Left ventricle myocardium inferior (tissue), 1 donor: ENCODE measurements at places on chromosomes 1 and 21. TPM values are rescaled to one million over a fixed set of nuclear protein-coding genes. Genes with fewer than 3 reads are reported as not detected.

The CD1E gene
- total RNA-seq, result not detected

GRCh38 chr1:219587801-219588561 is 24.9 kb downstream of the ZC3H11B start:
- DNase-seq, result no peak
- no peaks in the 10 kb centered on the region for H3K36me3 ChIP-seq
- H3K27ac ChIP-seq, result peak overlapping the region; percentile 21
- H3K4me1 ChIP-seq, result peaks cover 1% of the 10 kb centered on the region

DNA sequence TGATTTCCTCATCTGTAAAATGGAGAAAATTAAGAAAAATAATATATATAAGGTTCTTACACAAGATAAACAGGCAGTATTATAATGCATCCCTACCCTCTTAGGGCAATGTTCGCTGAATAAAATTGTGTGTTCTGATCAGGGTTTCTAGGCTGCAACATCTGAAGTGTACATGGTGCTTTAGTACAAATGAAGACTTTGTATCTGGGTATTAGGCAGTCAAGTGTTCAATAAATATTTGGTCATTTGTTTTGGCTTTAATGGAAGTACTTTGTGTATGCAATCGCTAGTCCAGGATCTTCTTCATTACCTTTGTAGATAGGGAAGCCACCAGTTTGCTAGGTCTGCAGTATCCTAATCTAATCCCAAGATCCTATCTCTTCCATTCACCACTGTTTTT is 28.1 kb downstream of the DNASE2B start:
- H3K4me1 ChIP-seq, result no peaks in the 10 kb centered on the region
- H3K4me3 ChIP-seq, result no peak overlapping the region
- H3K27me3 ChIP-seq, result no peaks in the 10 kb centered on the region
- DNase-seq, result no peak

DNA sequence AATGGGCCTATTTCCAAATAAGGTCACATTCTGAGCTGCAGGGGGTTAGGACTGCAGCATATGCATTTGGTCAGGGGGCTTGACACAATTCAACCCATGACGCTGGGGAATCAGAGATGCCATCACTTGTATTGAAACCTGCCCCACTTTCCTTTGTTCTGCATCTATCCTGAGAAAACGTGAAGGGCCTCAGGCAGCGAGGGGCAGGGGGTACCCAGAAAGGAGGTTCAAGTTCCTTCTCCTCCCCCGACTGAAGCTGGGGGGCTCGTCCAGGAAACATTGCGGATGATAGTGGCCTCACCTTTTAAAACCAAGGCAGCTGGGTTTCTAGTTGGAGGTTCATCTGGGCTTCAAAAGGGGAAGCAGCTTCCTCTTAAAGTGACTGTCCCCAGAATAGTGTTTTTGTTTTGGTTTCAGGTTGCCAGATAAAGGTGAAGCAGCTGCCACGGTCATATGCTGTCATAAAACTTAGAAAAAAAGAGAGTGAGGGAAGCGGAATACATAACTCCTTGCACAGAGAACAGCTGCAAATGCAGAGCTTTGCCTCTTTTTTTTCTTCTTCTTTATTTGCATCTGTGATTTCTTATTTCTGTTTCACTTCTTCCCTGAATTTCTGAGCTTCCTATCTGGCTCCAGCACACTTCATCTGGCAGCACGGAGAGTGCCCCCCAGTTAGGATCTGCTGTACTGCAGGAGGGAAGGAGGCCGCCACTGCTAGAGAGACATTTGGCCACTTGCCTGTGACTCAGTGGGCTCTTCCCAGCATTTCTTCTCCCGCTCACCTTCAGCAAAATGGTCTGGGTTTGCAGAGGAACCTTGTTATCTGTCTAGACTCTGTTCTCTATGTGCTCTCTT is 142.0 kb downstream of the AJAP1 start:
- no peaks in the 10 kb centered on the region for H3K36me3 ChIP-seq
- DNase-seq, result no peak
- H3K4me1 ChIP-seq, result no peaks in the 10 kb centered on the region
- H3K27ac ChIP-seq, result no peak overlapping the region
- peaks cover 78% of the 10 kb centered on the region for H3K27me3 ChIP-seq

DNA sequence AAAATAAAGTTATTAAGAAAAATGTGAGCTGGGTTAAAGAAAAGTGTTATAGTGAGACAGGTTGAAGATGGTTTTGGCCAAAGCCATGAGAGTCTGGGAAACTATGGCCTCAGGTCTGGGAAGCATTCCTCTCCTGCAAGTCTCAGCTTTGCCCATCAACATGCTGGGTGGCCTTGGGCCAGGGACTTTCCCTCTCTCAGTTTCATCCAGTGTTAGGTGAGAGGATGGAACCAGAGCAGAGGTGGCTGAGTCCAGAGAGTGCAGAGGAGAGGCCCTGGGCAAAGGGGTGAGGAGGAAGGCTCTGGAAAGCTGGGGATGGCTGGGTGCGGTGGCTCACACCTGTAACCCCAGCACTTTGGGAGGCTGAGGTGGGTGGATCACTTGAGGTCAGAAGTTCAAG is 10.5 kb downstream of the PADI2 start:
- H3K36me3 ChIP-seq, result no peaks in the 10 kb centered on the region
- no peak overlapping the region for H3K4me3 ChIP-seq
- H3K4me1 ChIP-seq, result peaks cover 4% of the 10 kb centered on the region
- H3K27ac ChIP-seq, result no peak overlapping the region

- H3K27ac ChIP-seq, result peak overlapping the region; percentile 67
- H3K4me3 ChIP-seq, result no peak overlapping the region
- H3K27me3 ChIP-seq, result no peaks in the 10 kb centered on the region
- no peak for DNase-seq
- peaks cover 71% of the 10 kb centered on the region for H3K4me1 ChIP-seq
- H3K36me3 ChIP-seq, result no peaks in the 10 kb centered on the region
Observed at GRCh38 chr1:208184966-208185654, 59.1 kb downstream of the PLXNA2 start.

The FLG2 gene
- not detected for total RNA-seq
